ENCODE measurements at places on chromosomes 1 and 21.

- DNase-seq = no peak
Observed at GRCh38 chr1:8902765-8903164, 24.3 kb upstream of the ENO1 start.

GRCh38 chr1:206570529-206570928, 41.7 kb downstream of the EIF2D start:
- DNase-seq = no peak

DNA sequence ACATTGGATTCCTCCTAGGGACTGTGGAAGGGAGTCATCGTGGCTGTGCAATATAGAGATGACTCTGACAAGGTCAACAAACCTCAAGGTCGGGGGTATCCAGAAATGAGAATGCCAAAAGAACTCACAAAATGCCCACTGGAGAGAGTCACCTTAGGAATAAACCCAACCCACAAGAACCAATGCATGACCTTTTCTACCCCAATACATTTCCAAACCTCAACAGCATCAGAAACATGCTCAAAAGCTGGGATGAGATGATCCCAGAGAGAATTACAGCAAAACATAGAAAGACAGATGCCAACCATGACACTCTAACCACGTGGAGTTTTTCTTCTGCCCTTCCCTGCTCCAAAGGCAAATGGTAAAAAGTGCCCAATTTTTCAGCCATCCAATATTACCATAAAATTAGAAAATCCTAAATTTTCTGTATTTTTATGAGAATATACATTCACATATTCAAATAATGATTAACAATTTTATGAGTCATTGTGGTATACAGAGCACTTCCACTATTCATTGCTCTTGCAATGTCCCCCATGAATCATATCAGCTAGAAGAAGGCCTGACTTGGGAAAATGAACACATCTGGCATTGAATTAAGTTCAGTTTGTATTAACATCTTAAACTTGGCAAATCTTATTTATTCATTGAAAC, 88.2 kb upstream of the PALMD start:
- DNase-seq = no peak

- no peak for DNase-seq
Observed at GRCh38 chr1:58158016-58158415, 388.5 kb downstream of the OMA1 start.

All from activated T-cell treated with anti-CD3 and anti-CD28 coated beads for 1 hour (primary cell).